Stimulated activated CD8-positive, alpha-beta memory T cell treated with anti-CD3 and anti-CD28 coated beads, Interleukin-12 subunit alpha, Interleukin-12 subunit beta, amount 100 ng/mL, for 1 hour (primary cell): ENCODE measurements at places on chromosomes 16 and 17.

- no peak for DNase-seq
Measured at GRCh38 chr16:11310997-11311561, 29.9 kb upstream of the PRM1 start.

GRCh38 chr17:33832262-33832661 lies 422.8 kb upstream of the CCL2 start:
- DNase-seq = no peak

DNA sequence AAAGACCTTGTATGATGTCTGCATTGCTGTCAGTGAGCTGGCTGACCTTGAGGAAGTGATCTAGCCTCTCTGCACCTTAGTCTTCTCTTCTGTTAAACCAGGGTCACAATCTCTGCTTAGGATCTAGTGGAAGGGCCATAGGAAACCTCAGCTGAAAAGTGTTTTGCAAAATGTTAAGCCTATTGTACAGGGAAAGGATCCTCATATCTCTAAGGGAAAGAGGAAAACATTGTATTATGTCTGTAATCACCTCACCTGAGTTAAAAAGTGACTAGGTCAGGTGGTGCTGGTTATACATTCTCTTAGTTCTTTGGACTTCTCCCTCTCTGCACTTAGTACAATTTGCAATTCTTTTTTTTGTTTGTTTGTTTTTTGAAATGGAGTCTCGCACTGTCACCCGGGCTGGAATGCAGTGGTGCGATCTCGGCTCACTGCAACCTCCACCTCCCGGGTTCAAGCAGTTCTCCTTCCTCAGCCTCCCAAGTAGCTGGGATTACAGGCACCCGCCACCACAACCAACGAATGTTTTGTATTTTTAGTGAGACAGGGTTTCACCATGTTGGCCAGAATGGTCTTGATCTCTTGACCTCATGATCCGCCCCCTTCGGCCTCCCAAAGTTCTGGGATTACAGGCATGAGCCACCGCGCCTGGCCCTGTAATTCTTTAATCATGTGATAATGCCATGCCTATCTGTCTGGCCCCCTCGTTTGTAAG lies 2.0 kb upstream of the SEPHS2 start:
- no peak for DNase-seq

DNA sequence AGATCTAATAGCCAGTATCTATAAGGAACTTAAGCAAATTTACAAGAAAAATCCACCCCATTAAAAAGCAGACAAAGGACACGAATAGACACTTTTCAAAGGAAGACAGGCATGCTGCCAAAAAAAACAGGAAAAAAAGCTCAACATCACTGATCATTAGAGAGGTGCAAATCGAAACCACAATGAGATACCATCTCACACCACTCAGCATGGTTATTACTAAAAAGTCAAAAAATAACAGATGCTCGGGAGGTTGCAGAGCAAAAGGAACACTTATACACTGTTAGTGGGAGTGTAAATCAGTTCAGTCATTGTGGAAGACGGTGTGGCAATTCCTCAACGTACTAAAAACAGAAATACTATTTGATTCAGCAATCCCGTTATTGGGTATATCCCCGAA lies 9.6 kb downstream of the STX8 start:
- no peak for DNase-seq

DNA sequence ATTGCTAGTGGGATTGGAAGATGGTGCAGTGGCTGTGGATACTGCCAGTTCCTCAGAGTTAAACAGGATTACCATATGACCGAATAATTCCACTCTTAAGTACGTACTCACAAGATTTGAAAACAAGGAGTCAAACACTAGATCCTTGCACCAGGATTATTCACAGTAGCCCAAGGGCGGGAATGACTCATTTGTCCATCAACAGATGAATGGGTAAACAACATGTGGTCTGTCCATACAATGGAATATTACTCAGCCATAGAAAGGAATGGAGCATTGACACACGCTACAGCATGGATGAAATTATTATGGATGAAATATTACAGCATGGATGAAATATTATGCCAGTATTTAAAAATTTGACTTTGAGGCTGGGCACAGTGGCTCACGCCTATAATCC lies 9.1 kb upstream of the MAPK8IP3 start:
- no peak for DNase-seq

DNA sequence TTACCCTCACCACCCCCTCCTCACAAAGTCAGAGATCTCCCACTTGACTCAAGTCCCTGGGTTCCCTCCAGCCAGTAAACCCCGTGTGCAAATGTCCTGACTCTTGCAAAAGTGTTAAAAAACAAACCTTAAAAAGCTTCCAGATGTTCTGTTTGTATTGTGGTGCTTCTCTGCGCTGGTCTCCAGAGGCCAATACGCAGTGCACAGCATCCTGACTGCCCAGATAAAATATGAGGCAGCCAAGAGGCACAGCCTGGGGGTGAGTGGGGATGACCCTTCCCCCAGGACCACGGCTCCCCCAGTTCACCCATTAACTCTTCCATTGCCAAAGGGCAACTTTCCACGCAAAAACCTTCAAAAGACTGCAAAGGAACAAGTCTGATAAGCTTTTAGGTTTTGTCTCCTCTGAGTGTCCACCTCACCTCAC lies 291.8 kb downstream of the SOX9 start:
- DNase-seq = no peak

- no peak for DNase-seq
Measured at GRCh38 chr16:85300406-85300968, 188.2 kb upstream of the CIBAR2 start.

DNA sequence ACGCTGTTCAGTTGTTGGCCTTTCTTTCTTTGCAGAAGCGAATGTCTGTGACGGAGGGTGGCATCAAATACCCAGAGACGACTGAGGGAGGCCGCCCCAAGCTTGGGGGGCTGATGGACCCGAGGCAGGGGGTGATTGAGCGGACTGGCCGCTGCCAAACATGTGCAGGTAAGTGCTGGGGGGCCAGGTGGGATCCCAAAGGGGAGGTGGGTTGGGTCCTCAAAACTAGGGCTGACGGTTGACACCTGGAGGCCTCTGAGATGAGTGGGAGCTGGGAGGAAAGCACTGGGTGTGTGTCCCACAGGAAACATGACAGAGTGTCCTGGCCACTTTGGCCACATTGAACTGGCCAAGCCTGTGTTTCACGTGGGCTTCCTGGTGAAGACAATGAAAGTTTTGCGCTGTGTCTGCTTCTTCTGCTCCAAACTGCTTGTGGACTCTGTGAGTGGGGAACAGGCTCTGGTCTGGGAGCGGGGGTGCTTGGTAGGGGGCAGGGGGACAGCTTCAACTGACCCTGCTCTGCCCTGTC lies 11.8 kb downstream of the POLR2A start:
- no peak for DNase-seq

DNA sequence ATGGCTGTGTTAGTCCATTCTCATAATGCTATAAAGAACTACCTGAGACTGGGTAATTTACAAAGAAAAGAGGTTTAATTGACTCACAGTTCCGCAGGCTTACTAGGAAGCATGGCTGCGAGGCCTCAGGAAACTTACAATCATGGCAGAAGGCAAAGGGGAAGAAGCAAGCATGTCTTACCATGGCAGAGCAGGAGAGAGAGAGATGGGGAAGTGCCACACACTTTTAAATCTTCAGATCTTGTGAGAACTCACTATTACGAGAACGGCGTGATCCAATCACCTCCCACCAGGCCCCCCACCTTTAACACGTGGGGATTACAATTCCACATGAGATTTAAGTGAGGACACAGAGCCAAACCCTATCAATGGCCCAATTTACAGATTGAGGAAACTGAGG lies 96.5 kb downstream of the SDK2 start:
- no peak for DNase-seq

DNA sequence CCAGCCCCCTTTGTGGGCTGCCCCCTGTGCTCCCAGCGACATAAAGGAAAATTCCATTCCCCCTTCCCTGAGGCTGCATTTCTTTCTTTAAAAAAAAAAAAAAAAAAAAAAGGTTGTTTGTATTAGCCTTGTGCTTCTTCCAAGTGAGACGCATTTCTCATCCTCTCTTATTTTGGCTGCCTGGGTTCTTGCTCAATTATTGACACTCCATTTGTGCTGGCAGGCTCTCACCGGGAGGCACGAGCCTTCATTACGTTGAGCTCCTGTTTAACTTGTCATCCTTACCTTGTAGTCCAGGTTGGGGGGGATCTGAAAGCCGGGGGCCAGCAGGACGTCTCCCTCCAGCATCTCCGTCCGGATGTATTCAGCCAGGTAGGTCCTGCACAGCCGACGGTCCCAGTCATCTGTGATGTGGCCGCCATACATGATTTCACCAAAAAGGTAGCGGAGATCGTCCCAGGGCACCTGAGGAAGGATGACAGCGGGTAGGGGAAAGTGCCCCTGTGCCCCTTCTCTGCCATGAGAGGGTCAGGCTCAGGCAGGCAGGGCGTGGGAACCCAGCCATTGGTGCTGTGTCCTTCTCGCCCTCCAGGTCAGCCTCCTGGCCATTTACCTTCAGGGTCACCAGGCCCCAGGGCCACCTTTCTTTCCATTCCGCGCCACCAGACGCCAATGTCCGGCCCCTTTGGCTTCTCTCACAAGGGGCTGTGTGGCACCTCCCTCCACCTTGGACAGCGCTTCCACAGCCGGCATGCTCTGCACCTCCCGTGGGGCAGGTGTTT lies 50.6 kb downstream of the PGS1 start:
- no peak for DNase-seq

DNA sequence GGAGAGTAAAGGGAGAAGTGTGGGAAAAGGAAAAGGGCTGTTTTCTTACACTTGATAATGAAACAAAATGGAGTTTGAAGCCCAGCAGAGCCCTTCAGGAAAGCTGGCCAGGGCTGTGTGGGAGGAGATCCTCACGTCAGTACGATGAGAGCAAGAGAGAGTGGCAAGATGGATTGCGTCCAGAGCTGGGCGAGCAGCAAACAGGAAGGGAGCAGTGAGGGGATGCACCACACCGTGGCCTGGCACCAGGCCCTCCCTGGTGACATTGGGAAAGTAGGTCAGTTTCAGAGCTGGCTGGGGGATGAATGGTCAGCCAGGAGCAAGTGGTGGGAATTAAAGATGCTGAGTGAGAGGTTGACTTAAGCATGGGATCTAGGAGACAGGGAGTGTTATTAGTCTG lies 273.6 kb downstream of the GRIN2A start:
- DNase-seq = no peak

DNA sequence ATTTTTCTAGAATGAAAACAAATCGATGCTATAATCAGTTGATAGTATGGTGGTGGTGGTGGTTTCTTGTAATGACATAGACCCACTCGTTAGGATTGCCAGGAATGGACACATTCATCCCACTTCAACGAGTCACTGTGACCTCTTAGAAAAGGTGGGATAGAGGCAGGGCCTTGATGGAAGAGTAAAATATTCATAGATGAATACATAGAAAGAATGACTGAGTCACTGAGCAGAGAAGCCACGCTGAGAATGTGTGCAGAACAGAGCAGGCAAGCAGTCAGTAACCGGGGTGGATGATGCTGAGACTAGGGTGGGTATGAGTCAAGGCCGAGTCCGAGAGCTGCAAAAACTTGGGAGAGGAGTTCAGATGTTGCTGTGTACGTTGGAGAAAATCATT lies 129.9 kb downstream of the PITPNC1 start:
- DNase-seq = no peak

GRCh38 chr17:36920032-36921005 lies 17.0 kb upstream of the LHX1 start:
- DNase-seq = no peak

- DNase-seq = no peak
Measured at GRCh38 chr16:56792967-56793366, 63.0 kb downstream of the NUP93 start.

DNA sequence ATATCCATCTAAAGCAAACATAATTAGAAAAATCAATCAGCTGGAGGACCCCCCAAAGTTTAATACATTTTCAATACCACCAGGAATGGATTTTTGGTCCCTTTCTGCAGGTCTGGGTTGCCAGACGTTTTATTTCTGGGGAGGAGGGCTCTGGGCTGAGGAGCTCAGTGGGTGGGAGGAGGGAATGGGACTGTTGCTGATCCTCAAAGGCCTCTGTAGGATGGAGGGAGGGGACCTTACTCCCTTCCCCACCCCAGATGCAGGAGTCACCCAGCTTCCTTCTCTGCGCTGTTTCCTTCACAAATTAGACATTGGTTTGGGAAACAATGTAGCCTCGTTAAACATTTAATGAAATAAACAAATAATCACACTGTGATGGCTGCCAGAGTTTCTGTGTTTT lies 6.6 kb downstream of the RND2 start:
- DNase-seq = no peak

DNA sequence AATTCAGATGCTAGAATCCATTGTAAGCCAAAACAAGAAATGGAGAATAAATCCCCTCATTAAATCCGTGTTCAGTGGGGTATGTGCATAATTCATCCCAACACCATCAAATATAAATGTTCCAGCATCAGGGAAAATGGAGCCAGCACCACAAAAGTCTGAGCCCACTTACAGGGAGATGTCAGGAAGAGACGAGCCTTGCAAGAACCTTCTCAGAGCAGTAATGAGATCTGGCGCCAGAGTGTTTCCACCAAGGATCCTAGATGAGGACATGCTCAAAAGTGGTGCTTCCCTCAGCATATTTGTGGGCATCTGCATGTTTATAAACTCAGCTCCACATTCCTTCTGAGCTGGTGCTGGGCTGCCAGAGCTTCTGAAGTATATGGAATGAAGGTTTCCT lies 541.9 kb upstream of the C16orf82 start:
- DNase-seq = no peak

GRCh38 chr17:50222922-50223321 lies 21.5 kb upstream of the COL1A1 start:
- DNase-seq = no peak

DNA sequence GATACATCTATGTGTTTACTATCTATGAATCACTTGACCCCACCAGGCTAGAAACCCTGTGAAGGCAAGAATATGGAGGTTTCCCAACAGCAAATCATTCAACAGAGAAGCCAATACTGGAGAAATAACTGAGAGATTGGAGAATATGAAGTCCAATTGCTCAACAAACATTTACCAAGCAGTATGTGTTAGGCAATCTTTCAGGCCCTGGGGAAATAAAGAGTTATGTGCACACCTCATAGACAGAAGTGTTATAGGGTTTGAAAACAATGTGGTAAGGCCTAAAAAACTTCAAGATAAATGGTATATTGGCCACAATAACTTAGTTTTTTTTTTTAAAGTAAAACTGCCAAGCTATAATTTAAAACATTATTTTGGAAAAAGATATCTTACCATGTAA lies 1245.8 kb downstream of the CDH11 start:
- DNase-seq = no peak

GRCh38 chr16:84180519-84181140 lies 6.2 kb downstream of the TAF1C start:
- DNase-seq = no peak

- DNase-seq = no peak
Measured at GRCh38 chr17:34009912-34010311, 245.2 kb upstream of the CCL2 start.
